Activated T-helper 9 cell treated with anti-CD3 and anti-CD28 coated beads, Interleukin-2, amount 50 U/mL, for 16 hours (primary cell): ENCODE measurements at places on chromosomes 11 and 22.

DNA sequence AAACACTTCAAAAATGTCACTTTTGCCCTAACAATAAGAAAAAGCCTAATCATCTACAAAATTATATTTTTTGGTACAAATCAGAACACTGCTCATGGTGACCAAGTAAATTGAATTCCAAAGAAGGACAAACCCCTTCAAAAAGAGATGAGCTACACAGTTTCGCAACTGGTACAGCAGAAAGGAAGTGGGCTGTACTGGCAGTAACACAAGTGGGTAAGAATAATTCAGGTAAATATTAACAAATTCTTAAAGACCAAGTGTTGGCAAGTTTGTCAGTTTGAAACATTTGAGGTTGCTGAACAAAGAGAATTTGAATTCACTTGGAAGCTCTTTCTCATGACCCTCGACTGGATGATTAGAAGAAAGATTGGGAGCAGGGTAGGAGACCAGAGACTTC, 35.5 kb downstream of the MSANTD4 start:
- no peak for DNase-seq

DNA sequence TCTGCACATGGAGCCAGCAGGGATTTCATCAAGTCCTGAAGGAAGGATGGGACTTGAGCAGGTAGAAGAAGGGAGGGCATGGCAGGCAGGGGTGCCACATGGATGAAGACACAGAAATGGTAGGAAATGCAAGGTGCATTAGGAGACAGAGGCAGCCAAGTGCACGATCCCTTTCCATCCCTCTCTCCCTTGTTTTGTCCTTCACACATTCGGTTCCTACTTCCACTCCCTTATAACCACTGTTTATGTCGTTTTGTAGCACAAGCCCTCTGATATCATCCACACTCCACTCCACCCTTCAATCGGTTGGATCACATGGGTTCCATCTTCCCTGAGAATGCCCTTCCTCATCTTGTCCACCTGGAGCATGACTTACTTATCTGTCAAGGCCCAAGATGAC, 35.2 kb downstream of the IFT27 start:
- no peak for DNase-seq

- no peak for DNase-seq
These were observed 28.6 kb downstream of the LRRC32 start for GRCh38 chr11:76641905-76642304.

GRCh38 chr11:87870086-87870485, 305.2 kb downstream of the RAB38 start:
- DNase-seq, result no peak

DNA sequence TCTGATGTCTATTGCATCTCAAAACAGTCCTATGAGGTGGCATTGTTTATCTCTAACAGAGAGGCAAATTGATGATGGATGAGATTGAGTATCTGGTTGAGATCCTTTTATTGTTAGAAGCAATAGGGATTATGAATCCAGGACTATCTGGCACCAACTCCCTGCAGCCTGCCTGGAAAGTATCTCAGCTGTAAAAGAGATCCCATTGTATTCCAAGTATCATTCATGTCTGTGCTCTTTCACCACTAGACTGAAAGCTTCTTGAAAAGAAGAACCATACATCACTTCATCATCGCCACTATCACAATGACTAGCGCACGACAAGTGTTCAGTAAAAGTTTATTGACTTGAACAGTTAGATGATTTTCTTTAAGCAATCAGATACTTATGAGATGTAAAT, 41.9 kb upstream of the PCF11 start:
- DNase-seq, result no peak

GRCh38 chr11:61267437-61267841, 26.5 kb downstream of the PGA5 start:
- DNase-seq, result no peak

DNA sequence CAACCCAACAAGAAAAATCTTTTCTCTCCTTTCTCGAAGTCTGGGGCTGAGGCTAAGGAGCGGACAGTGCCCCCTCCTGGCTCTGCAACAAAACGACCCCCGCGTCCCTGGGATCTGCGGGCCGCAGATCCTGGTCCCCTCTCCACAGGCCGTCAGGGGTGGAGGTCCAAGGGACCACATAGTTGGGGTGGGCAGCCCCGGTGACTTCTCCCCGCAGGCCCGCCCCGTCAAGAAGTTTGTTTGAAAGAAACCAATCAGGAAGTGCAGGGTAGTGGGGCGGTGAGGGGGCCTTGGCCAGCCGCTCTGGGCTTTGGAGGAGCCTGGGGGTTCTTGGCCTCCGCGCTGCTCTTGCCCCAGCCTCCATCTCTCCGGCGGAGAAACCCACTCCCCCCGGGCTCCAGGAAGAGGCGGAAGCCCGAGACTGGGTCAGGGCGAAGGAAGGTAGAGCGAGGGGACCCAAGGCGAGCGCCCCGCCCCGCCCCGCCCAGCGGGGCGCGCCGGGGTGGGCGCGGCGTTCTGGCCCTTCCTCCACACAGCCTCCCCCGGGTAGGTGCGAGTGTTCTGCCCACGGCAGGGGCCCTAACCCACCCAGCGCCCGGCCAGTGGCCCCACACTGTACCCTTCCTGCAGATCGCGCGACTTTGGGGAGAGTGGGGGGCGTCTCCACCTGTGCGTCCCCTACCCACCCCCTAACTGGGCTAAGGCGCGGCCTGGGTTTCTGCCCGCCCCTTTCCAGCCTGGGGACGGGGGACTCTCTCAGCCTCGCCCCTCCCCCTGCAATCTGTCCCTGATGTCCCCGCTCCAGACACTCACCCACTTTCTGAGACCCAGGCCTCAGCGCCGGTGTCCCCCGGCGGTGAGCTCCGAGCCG, 1.3 kb downstream of the TP53I11 start:
- DNase-seq, result no peak

DNA sequence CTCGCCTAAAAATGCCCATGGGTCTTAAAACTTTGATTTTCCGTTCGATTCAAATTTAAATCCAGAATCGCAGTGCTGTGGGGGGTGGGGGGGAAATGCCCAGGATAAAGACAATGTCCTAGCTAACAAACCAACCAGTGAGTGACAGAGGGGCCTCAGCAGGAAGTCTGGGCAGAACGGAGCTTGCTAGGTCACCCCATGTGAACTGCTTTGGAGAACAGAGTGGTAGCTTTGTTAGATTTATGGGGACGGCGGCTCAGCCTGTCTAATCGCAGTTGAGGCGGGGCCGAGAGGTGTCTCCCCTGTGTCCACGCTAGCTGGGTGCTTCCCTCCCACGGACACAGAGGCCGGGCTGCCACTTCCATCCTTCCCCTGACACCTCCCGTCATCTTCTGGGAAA, 243.9 kb downstream of the CTTN start:
- DNase-seq, result no peak
